ENCODE measurements at places on chromosomes 4 and X.

DNA sequence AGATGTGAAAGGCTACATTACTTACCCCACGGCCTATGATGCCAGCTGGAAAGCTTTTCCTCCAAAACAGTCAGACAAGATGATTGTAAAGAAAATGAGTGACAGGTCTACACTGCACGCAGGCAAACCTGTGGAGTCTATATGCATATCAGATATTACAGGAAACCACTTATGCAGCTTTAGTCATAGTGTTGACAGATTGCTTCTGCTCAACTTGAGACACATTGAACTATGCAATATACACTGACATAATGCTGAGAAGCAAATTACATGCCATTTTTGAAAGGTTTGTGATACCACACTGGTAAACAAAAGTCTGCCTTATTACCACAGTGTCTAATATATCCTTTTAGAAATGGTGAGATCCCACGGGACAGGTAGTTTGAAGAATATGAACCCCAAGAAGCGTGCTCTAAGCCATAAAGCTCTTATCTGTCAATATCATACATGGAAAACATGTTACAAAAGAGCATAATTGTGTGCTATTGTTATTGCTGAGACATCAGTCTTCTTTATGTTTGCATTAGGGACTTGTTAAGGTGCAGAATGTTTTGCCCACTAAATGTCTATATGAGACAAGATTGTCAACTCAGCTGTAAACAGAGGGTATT lies 1835.8 kb upstream of the TENM3 start:
- DNase-seq, result no peak

- DNase-seq, result no peak
These were observed 302.9 kb downstream of the PCDH7 start for GRCh38 chr4:31023109-31023508.

GRCh38 chr4:7985891-7986441 lies 46.3 kb upstream of the AFAP1 start:
- no peak for DNase-seq

- DNase-seq, result no peak
These were observed 98.7 kb upstream of the CCSER1 start for GRCh38 chr4:90028460-90028859.

GRCh38 chr4:93693141-93693540 lies 135.4 kb upstream of the ATOH1 start:
- DNase-seq, result no peak

DNA sequence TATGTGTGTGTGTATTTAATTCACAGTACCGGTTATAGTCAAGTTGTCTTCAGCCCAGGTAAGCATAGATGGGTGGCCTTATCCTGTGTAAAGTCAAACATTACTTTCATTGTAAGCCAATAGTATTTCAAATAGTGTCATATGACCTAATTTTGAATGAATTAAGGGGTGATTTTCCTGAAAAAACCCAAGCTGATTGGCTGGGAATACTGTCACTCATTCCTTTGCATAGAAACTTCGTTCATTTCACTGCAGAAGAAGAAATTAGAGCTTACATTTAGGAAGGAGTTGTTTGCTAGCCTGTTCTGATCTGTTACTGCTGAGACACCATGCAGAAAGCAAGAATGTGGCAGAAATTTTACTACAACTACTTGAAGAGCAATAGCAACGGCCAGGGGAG lies 45.4 kb downstream of the SMARCAD1 start:
- no peak for DNase-seq

GRCh38 chr4:3296651-3297050 lies 3.8 kb downstream of the RGS12 start:
- no peak for DNase-seq

GRCh38 chrX:7264399-7264798 lies 116.4 kb upstream of the PUDP start:
- DNase-seq, result no peak

DNA sequence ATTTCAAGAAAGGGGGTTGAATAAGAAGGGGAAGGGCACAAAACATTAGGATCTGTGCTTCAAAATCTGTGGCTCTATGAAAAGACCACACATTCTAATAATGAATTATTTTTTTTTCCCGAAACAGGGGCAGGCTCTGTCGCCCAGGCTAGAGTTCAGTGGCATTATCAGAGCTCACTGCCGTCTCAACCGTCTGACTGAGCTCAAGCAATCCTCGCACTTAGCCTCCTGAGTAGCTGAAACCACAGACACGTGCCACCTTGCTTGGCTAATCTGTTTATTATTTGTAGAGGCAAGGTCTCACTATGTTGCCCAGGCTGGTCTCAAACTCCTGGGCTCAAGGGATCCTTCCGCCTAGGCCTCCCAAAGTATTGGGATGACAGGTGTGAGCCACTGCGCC lies 33.4 kb downstream of the ACSL1 start:
- no peak for DNase-seq

- no peak for DNase-seq
These were observed 378.6 kb upstream of the ANXA10 start for GRCh38 chr4:167713756-167714155.

DNA sequence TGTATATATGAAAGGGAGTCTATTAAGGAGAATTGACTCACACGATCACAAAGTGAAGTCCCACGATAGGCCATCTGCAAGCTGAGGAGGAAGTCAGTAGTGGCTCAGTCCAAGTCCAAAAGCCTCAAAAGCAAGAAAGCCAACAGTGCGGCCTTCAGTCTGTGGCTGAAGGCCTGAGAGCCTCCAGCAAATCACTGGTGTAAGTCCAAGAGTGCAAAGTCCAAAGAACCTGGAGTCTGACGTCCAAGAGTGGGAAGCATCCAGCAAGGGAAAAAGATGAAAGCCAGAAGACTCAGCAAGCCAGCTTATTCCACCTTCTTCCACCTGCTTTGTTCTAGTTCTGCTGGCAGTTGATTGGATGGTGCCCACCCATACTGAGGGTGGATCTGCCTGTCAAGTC lies 104.1 kb downstream of the IL1RAPL2 start:
- no peak for DNase-seq

GRCh38 chr4:85928775-85929591 lies 430.9 kb downstream of the MAPK10 start:
- DNase-seq, result no peak

- DNase-seq, result no peak
These were observed 248.9 kb upstream of the FTHL17 start for GRCh38 chrX:31320740-31321139.

GRCh38 chr4:176638992-176639391 lies 153.7 kb downstream of the VEGFC start:
- DNase-seq, result no peak

- peak; percentile 14 for DNase-seq
These were observed 21.8 kb downstream of the FHL1 start for GRCh38 chrX:136168929-136169735.

DNA sequence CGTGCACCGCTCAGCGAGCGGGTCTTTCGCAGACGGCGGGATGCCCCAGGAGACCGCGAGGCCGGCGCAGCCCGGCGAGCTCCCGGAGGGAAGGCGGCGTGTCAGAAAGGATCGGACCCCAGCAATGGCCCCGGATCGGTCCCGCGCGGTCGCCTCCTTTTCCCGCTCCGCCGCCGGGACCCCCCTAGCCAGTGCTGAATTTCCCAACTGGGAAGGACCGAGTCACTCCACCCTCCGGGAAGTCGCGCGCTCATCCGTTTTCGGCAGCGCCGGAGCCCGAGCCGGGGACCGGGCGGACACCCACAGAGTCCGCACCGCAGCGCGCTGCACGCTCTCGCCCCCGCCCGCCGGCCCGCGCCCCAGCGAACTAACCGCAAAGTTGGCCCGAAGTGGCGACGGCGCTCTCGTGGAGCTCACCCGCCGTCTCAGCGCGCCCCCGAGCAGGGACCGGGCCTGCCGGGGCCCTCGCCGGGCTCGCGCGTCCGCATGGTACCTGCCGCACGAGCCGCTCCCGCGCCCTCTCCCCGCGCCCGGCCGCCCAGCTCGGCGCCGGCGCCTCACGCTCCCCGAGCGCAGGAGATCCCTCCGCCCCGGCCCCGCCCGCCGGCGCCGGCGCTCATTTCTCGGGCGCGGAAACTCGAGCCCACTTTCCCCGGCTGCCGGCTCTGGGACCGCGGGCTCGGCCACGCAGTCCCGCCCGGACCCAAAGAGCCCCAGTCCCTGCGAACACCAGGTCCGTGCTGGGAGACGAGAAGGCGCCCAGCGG lies at the start of gene FAT1:
Gene FAT1, minus strand, starts transcription at position 565 of the 766 bp plus-strand sequence. CDS start 14,029 bp downstream, outside the sequence.
- DNase-seq, result no peak

DNA sequence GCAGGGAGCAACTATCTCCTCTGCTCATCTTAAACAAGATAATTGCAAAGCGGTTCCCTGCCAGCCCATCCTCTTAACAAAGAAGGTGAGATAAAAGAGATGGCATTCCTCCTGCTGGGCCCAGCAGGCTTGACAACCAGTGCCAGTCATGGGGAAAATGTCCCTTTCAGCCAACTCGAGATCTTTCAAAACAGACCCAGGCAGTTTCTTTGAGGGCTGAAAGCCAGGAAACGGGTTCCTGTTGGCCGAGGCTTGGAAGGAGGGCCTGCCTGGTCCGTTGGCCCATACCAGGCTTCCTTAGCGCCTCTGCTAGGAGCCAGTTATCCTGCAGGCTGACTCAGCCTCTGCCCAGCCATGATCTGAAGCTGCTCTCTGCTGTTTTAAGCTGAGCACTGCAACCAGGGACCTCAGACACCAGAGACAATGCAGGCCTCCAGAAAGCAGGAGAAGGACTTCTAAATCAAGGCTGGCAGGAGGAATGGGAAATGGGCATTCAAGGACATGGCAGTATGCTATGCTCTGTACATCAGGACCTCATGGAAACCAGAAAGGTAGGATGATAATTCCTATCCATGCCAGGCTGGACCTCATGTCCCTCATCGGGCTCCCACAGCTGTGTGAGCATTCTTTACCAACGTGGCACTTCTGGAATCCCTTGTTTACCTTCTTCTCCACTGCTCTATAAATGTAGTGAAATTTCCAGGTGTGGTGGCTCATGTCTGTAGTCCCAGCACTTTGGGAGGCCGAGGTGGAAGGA lies 42.4 kb upstream of the SLC2A9 start:
- no peak for DNase-seq

DNA sequence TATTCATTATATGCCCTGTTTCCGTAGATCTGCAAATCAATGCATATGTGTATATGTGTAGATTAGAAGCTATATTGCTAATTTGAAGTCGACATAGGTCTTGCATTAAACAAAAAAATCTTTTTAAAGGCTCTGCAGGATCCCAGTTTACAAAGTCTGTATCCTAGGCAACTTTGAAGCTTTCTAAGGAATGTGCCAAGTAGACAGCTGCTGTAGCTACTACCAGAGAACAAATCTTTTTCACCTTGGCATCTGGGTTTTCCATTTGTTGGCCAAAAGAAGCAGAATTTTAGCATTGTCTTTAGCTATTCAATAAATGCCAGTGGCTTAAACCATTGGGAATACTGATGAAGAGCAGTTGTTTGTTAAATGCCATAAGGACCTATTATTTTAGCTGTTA lies 88.0 kb downstream of the NAA11 start:
- DNase-seq, result peak; percentile 11

DNA sequence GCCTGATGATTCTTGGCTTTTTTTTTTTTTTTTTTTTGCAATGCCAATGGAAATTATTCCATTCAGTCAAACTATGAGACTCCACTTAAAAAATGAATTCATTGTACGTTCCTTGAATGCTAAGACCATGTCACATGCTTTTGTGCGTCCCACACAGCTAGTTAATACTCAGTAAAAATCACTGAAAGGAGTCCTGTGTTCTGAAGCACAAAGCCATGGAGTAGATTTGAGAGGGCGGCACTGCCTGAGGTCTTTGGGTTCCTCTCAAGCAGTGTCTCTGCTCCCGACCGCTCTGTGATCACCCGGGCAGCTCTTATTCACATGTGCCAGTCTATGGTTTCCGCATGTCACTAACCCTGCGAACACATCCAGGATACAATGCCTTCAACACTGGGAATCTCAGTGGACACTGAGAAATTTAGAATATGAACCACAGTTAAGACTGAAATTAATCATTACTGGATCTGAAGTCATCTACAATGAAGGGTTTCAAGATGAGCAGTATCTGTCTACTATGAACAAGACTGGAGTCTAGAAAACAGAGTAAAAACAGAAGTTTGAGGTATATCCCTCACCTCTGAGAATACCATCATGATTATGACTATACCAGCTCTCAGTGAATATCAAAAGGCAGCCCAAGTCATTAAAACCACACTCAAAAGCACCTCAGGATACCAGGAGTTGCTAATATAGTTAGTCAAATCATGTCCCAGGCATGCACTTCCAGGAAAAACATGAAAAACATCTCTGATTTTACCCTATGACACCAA lies 193.0 kb downstream of the MGST2 start:
- DNase-seq, result no peak

GRCh38 chrX:93461060-93461459 lies 212.3 kb downstream of the NAP1L3 start:
- no peak for DNase-seq

DNA sequence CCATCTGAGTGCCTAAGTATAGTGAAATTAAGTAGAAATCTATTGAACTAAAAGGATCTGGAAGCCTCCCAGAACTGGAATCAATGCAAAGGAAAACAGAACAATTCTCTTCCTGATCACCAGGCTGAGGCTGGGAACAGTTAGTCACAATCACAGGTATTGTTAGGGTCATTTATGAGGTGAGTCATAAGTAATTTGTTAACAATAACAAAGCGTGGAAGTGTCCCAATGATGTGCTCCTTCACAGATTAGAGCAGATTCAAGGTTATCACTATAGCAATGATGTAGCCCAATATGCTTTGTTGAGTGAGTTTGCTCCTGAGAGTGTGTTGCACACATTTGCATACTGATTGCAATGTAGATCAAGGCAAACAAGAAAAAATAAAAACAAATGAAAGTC lies 228.1 kb downstream of the ZNF674 start:
- no peak for DNase-seq

GRCh38 chr4:41142376-41143310 lies 71.7 kb downstream of the APBB2 start:
- no peak for DNase-seq

DNA sequence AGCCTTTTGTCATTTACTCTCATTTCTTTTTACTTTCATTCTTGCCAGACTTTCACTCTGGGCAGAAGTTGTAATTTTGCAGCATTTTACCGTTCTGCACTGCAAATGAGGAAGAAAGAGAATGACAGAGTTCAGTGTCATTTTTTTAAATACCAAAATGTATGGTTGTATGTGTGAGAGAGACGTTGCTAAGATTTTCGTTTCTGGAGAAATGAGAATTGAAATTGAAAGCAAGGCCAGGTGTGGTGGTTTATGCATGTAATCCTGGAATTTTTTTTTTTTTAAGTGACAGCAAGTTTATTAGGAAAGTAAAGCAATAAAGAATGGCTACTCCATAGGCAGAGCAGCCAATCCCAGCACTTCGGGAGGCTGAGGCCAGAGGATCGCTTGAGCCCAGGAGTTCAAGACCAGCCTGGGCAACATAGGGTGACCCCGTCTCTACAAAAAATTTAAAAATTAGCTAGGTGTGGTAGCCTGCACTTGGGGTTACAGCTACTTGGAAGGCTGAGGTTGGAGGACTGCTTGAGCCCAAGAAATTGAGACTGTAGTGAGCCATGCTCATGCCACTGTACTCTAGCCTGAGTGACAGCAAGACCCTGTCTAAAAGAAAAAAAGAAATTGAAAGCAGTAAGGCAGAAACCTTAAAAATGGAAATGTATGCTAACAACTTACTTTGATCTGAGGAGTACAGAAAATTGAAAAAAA lies 12.9 kb downstream of the DCK start:
- no peak for DNase-seq

- DNase-seq, result no peak
These were observed 48.6 kb upstream of the TMEM164 start for GRCh38 chrX:109954333-109954732.

- no peak for DNase-seq
These were observed 1.2 kb upstream of the MID1IP1 start for GRCh38 chrX:38799995-38800580.

GRCh38 chrX:38435130-38435529 lies 82.7 kb downstream of the OTC start:
- no peak for DNase-seq

- no peak for DNase-seq
These were observed 75.8 kb downstream of the NUDT11 start for GRCh38 chrX:51420610-51421009.

All from NCI-H2171 (cell line).